ENCODE measurements at places on chromosomes 3 and 15.

- DNase-seq: no peak
Observed at GRCh38 chr3:48952510-48953118, 34.0 kb downstream of the ARIH2 start.

DNA sequence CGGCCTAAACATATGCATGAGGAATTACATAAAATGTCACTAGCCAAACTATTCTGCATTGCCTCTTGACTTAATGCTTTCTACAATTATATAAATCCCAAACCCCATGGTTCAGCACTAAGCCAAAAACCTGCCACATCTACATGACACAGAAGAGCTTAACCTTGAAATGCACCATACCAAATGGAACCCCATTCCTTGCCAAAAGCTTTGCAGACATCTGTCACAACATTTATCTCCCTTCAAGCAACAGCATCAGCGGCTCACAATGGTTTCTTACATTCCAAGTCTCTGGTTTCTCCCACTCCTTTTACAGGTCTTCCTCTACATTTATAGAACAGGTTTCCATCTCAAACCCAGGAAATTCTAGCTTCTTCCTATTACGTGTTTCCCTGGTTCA, 58.4 kb upstream of the GYG1 start:
- DNase-seq: no peak

DNA sequence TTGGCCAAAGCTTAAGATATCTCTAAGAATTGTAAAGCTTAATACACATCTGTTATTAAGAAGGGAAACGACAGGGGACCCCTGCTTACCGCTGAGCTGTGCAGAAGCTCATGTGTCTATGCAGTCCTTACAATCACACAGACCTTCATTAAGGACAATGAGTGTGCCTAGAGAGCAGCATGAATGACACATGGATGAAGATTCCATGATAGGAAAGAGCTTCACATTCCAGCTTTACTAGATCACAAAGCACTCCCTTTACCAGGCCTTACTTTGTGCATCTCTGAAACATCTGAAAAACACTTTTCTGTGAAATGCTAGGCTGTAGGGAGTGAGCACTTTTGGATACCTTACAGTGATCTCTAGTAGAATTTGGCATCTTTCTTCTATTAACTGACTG, 32.0 kb downstream of the RNF168 start:
- peak; percentile 55 for DNase-seq

DNA sequence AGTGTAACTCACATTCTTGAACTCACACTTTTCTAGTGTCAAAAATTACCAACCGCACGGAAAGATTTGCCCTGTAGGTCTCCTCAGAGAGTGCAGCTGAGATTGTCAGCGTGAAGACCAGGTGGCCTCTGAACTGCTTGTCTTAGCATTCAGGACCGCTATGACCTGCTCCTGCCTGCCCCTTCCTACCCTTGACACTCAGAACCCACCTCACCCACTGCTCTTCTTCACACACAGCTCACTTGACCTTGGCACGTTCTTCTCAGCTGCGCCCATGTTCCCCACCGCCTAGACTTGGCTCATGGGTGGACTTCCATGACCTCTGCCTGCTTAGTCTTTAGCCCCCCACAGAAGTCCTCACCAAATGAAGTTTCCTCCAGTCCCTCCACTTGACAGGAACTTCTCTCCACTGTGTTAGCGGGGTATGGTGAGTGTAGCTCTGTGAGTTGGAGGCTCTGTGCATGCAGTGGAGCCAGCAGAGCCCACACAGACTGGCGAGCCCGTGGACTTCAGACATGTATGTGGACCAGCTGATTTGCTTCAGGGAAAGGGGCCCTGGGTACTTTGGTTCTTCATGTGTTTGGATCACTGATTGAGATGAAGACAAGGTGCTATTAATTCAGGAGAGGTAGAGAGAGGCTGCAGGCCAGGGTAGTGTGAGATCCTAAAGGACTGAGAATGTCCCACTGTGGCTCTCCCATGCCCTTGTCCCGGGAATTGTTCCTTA, 221.3 kb downstream of the OPA1 start:
- DNase-seq: no peak

- peak; percentile 75 for DNase-seq
Observed at GRCh38 chr3:36707623-36708409, 56.5 kb downstream of the DCLK3 start.

GRCh38 chr3:27986234-27986879, 255.1 kb upstream of the CMC1 start:
- DNase-seq: no peak

- DNase-seq: peak; percentile 98
Observed at GRCh38 chr3:20574746-20575145, 388.7 kb upstream of the SGO1 start.

DNA sequence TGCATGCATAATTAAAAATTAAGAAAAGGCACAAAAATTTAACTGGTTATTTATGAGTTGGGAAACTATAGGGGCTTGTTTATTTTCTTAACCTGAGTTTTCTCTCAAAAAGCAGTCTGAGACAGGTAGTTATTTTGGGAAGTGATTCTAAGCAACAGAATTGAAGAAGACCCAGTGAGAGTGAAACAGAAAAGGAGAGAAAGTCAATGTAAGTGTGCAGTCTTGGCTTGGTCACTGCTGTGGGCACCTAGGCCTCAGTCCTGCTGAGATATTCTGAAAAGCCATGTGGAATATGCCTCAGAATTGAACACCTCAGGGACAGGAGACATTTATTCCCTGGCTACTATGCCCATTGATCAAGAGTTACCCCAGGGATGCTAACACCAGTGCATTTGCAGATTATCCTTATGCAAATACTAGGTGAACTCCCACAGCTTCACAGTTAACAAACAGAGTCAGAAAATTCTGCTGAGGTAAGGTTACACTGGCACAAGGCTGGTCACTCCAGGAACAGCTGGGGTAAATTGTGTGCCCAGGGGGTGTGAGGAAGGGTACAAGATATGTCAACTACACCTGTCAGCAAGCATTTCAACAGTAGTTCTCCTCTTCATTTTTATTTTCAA, 222.7 kb downstream of the EFHB start:
- DNase-seq: no peak

DNA sequence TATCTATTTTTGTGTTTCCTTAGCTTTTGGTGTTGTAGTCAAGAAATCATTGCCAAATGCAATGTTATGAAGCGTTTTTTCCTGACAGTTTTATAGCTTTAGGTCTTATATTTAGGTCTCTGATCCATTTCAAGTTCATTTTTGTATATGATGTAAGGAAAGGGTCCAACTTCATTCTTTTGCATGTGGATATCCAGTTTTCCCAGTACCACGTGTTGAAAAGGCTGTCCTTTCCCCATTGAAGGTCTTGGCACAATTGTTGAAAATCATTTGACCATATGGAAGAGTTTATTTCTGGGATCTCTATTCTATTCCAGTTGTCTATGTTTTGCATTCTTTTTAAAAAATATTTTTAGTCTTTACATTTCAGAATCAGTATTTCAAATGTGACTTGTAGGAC, 14.6 kb upstream of the SNRPN start:
- DNase-seq: no peak

GRCh38 chr3:150763841-150764483, 993 bp upstream of the SIAH2 start:
- DNase-seq: peak; percentile 53

DNA sequence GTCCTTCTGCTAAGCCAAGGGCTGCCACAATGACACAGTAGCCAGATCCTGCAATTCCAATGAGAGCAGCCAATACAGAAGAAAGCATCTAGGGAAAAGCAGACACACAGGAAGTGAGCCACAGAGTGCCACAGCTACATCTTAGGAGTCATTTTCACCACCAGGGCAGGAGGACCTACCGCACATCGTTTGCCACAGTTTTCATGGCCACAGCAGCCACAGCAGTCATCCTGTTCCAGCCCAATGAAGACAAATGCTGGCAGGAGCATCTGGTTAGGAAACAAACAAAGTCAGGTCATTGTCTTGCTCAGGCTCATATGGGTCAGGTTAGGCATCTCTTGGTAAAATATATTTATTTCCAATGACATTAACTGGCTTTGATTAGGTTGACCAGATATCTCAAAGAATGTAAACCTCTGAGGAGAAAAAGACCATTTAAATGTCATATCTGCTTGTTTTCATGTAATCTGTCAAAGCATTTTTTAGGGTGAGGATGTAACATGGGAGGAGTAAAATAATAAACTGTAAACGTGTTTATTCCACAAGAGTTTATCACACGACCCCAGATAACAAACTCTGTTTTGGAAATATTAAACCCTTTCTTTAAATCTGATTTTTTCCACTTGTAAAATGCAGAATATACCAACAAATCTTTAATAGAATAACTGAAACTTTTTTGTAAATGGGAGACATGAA, 1.8 kb downstream of the TM4SF1 start:
- DNase-seq: no peak

GRCh38 chr3:71062037-71062932, 521.2 kb downstream of the FOXP1 start:
- peak; percentile 37 for DNase-seq

GRCh38 chr15:25469377-25469776, 30.6 kb upstream of the UBE3A start:
- DNase-seq: peak; percentile 4
